ENCODE measurements at places on chromosomes 3 and 15.

DNA sequence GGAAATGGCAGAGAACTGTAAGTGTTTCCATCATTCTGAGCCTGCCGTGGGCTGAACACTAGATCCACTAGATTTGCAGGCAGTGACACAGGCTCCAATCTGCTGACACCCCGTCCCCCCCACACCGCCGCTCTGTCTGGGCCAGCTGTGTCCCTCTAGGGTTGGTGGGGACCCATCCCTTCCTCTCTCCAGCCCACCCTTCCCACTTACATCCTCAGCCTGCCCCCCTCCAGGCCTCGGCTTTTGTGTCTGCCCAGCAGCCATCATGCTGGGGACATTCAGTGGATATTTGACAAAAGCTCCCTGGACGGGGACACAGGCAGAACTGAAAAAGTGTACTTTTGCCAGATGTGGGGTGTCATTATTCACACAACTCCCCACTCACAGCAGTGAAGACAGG, 10.7 kb upstream of the LRRK1 start:
- DNase-seq: no peak

- no peak for DNase-seq
Observed at GRCh38 chr15:50344006-50344464, 11.0 kb downstream of the GABPB1 start.

- DNase-seq: no peak
Observed at GRCh38 chr15:64865998-64866520, 24.3 kb downstream of the PLEKHO2 start.

DNA sequence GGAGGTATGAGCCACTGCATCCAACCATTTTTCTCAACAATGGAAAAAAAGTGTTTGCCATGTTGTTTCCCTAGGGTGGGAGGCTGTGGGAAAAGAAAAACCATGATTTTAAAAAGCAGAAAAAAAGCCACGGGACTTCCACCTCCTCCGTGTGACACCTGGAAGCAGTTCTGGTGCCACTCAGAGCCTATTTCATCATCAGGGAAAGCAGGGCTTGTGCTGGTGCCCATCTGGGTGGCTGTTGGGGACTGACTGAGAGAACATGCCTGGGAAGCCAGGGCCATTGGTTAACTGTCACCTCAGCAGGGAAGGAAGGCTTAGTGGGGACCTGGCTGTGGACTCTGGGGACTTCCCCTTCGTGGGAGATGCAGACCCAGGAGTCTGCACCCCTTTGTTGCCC, 7.3 kb downstream of the RNU5B-1 start:
- no peak for DNase-seq

GRCh38 chr3:56795097-56795828, 6.5 kb downstream of the ARHGEF3 start:
- no peak for DNase-seq

DNA sequence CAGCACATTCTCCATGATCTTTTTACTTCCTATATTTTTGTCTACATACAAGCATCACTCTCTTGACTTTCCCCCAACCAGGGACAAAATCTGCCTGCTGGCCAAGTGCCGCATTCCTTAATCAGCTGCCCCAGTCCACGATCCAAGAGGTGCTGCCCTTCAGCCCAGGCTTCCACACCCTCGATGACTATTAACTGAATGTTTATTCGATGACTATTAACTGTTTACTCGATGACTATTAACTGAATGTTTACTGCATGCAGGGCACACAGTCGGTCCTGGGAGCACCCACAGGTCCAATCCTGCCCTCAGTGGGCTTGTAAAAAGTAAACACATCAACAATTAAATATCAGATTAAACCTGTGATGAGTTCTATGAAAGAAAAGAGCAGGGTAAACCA, 256.9 kb downstream of the ARRDC4 start:
- DNase-seq: no peak

GRCh38 chr3:14203521-14204079, 25.0 kb downstream of the LSM3 start:
- no peak for DNase-seq

DNA sequence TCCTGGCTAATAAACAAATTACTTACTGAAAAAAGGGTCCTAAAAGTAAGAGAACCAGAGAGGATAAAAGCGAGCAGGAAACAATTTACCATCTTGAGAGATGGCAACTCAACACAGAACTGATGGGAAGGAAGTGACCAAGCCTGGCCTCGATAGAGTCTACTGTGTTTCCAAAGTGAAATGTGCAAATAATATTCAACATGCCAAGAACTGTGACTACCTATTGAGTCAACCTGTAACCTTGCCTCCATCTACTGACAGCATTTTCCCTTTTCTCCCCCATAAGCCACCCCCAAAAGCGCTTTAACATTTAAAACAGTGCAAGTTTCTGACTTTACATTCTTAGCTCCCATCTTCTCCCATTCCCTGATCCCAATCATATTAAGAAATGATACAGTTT, 75.4 kb upstream of the PSMD6 start:
- no peak for DNase-seq

DNA sequence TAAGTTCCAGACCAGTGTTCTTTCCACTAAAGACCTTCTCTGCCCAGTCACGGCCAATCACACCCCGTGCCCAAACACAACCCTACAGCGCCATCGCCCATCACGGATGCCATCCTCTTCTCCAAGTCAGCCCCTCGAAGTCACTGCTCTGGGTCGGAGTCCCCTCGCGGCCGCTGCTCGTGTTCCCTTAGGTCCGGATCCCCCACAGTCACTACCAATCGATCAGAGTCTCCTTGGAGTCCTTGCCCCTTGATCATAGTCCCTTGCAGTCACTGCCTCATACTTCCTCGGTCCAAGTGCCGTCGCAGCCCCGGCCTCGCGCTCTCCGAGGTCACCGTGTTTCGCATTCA, 461 bp downstream of the PCYT1A start:
- no peak for DNase-seq

- DNase-seq: no peak
Observed at GRCh38 chr3:12944849-12945248, 103.5 kb upstream of the RPL32 start.

- no peak for DNase-seq
Observed at GRCh38 chr15:23695282-23695681, 8.2 kb upstream of the NDN start.

DNA sequence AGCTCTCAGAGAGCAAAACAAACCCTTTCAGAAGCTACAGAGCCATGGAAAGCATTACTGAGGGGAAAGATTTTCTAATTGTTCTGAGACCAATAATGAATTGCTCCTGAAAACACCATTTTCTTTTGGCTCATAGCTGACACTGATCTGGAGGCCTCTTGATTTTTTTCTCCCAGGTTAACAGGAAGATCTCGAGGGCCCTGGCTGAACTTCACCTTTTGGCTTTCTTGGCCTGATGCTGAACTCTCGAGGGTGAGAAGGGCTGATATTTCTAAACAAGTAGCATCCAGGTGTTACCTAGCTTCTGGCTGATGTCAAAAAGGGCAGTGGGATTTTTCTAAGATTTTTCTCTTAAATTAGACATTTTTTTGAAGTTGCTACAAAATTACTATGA, 19.9 kb upstream of the NFKBIZ start:
- no peak for DNase-seq

DNA sequence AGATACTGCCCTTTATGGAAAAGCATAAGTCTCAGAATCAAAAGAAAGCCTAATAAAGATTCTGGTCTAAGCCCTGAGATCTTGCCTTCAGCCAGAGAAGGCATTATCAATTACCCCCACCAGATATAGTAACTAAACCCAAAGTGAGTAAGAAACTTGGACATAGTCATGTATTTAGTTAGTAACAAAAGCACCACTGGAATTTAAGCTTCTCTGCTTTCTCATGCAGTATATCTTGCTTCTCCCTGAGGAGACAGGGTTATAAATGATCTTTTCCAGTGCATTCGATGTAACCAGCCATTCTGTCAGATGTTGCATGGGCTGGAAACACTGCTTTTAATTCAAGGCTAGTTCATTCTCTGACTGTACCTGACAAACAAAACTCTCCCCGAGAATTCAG, 946.7 kb downstream of the NAALADL2 start:
- no peak for DNase-seq

- DNase-seq: no peak
Observed at GRCh38 chr3:14563946-14564539, 23.9 kb upstream of the GRIP2 start.

DNA sequence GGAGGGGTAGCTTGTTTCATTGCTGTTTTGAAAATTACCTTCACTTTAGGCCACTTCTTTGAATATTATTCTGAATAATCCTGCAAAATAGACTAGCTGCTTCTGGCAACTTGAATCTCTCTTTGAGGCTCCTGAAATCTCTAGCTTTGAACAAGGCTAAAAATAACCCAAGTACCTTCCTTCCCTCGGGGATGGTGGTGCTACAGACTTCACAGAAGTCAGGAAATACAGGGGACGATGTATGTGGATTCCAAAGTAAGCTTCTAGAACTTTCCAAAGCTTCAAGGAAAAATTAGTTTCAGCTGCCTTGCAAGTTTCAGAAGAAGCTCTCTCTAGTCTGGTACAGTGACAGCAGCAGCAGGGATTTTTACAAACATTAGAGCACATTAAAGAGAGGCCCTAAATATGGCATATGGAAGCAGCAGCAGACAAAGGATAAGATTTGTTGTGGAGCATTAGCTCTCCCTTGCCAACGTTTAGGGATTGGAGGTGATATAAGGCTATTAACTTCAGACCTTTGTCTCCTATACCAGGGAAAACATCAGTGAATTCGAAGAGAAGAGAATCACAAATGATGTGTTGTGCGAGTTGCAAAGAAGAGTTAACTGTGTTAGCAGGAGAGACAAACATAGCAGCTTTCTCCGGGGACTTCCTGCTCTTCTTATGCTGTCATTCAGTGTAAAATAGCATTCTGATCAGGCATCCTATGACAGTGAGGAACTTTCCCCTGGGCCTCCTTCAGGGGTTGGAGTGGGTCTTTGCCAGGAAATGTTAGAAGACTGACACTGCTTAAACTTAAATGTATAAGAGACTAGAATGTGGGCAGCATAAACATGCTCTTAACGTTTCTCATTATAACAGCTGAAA, 783.0 kb upstream of the ARPP21 start:
- DNase-seq: no peak

- no peak for DNase-seq
Observed at GRCh38 chr15:30650012-30650929, 24.3 kb downstream of the ARHGAP11B start.

- no peak for DNase-seq
Observed at GRCh38 chr3:85589145-85589544, 630.4 kb downstream of the CADM2 start.

- no peak for DNase-seq
Observed at GRCh38 chr3:137944593-137944992, 65.4 kb upstream of the CLDN18 start.

- DNase-seq: no peak
Observed at GRCh38 chr3:170355738-170356595, 1.5 kb upstream of the SKIL start.

GRCh38 chr3:110650741-110651140, 420.9 kb upstream of the NECTIN3 start:
- no peak for DNase-seq

- DNase-seq: no peak
Observed at GRCh38 chr15:96121086-96121920, 209.2 kb upstream of the NR2F2 start.

DNA sequence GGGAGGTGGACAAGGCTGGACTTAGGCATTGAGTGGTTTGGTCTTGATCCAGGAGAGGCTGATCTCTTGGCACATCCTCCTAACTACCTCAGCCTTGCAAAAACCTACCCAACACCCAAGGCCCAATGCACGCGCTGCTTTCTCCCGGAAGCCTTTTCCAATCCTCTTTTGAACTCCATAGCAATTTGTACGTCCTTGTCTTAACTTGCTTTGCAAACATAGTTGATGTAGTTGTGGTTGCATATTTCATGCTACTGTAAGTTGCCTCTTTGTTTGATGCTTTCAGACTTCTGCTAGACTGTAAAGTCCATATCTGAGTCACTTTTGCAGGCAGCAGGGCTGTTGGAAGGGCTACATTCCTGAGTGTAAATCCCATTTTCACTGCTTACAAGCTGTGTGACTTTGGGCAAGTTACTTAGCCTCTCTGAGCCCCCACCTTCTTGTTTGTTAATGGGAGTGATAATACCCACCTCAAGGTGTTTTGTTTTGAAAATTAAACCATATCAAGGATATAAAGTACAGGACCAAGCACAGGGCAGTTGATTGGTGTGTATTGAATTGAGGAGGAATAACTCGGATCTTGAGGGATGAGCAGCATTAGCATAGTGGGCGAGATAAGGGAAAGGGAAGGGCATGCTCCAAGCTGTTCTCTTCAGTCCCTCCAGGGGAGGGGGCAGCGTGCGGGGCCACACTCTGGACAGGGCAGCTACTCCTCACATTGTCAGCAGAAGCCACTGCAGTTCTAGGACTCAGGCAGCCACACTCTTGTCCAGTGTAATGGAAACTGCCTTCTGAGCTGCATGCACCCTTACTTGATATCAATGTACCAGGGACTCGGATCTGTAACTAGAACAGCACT, 28.8 kb downstream of the SIAH2 start:
- DNase-seq: no peak
